ENCODE measurements at places on chromosomes 1 and 21.

- DNase-seq = no peak
Observed at GRCh38 chr1:1080122-1080757, 6.1 kb upstream of the RNF223 start.

DNA sequence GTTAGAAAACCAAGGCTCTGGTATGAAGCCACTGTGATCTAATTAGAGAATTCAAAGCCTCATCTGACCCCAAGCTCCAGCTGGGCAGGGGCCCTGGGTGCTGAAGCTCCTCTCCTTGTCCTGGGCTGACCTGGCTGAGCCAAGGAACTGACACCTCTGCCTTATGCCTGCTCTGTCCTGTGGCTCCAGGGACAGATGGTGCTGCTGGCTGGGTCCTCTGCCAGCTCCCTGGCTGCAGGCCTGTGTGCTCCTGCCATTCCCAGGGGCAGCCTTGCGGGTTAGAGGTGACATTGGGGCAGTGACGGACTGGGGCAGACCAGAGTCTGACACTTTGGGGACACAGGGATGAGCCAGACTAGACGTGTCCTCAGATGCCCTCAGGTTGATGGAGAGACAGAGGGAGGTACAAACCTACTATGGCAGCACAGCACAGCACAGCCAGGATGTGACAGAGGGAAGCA lies 11.8 kb downstream of the ACOT11 start:
- no peak for DNase-seq

DNA sequence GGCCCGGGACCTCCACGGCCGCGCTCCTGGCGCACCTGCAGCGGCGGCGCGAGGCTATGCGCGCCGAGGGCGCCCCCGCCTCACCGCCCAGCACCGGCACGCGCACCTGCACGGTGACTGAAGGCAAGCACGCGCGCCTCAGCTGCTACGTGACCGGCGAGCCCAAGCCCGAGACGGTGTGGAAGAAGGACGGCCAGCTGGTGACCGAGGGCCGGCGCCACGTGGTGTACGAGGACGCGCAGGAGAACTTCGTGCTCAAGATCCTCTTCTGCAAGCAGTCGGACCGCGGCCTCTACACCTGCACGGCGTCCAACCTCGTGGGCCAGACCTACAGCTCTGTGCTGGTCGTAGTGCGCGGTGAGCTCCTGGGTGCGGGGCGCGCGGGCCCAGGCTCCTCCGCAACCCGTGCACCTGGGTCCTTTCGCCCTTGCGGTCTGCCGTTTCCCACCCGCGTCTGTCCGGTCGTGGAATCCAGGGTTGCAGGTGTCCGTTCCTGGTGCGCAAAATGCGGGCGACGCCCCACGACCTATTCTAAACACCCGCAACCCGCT lies 4.6 kb downstream of the OBSCN start:
- DNase-seq = no peak

DNA sequence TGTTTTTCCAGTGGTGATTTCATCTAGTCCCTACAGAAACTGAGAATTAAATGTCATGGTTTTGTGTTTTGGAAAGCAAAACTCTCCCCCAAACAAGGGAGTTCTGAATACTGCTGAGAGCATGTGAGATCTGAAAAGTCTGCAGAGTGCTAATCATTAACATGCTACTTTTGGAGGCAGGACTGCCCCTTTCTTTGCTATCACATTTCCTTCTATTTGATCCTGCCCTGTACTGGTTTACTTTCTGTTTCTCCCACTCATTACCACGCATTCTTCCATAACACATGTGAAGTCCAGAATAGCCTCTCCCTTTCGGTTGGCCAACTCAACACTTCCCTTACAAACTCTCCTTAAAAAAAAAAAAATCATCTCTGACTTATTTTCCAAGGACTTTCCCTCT lies 63.6 kb downstream of the GADD45A start:
- DNase-seq = no peak

DNA sequence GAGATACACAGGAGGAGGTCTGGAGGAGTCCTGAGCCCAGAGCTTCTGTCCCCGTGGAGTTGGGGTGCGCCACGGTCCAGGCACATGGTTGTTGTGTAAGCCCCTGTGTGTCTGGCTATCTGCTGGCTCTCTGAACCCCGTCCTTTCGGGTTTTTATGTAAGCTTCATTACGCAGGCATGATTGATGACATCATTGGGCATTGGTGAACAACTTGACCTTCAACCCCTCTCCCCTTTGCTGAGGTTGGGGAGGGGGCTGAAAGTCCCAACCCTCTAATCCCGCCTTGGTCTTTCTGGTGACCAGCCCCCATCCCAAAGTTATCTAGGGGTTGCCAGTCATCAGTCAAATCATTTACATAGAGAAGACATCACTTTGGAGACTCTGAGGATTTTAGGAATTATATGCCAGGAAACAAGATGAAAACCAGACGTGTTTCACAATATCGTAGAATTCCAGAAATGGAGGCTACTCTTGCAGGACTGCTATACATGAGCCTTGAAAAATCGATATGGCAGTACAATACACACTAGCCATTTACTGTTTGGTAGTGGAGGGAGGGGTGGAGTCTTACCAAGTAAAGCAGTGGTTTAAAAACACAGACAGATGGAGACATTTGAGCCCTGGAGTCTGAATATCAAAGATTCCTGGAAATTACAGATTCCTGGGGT lies 69.8 kb upstream of the SCAF4 start:
- no peak for DNase-seq

DNA sequence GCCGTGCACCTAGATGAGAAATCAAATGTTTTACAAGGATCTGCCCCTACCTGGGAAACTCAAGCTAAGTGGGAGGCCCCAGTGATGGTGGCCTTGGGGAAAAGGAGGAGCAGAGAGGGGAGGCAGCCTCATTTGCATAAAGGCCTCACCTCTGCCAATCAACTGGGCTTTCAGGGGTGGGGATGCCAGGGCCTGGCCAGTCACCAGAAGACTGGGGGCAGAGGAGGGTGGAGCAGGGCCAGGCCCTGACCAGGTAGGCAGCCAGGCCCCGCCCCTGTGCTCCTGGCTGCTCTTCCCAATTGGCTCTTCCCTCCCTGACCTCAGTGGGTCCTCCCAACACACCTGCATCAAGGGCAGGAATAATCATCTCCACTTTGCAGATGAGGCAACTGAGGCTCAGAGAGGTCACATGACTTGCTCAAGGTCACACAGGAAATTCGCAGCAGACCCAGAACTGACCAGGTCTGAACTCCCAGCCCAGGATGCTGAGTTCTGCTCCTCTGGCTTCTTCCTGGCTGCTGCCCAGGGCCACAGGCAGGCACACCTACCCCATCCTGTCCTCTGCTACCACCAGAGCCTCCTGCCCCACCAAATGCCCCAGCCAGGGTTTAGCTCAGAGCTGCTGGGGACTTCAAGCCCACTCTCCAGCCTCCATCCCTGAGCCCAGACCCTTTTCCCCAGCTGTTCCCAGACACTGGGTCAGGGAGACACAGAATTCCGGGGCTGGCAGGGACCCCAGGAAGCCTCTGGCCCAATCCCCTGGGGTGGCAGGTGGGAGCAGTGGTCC lies 677.9 kb downstream of the MATN1 start:
- DNase-seq = no peak
